A549 treated with dexamethasone at 1 μM for 4 hours (cell line): ENCODE measurements at places on chromosomes 1 and 21. TPM values are rescaled to one million over a fixed set of nuclear protein-coding genes. Genes with fewer than 3 reads are reported as not detected.

Gene GUCA2A
- total RNA-seq: not detected in 5 replicates

Gene FOXO6
- 0.46 to 0.94 TPM (median 0.84 TPM) in 5 replicates for total RNA-seq

Gene NR0B2
- 0.09 to 0.11 TPM (median 0.10 TPM) in 3 of 5 replicates, not detected in the others for total RNA-seq

Gene PROK1
- not detected in 5 replicates for total RNA-seq

Gene ZNHIT6
- total RNA-seq: 19.4 to 21.5 TPM (median 20.1 TPM) in 5 replicates

Gene RUNX1
- 5.6 to 11.1 TPM (median 9.1 TPM) in 5 replicates for total RNA-seq

Gene G0S2
- 3.2 to 4.1 TPM (median 3.4 TPM) in 5 replicates for total RNA-seq
